ENCODE measurements at places on chromosomes 2 and 18. TPM values are rescaled to one million over a fixed set of nuclear protein-coding genes. Genes with fewer than 3 reads are reported as not detected.

DNA sequence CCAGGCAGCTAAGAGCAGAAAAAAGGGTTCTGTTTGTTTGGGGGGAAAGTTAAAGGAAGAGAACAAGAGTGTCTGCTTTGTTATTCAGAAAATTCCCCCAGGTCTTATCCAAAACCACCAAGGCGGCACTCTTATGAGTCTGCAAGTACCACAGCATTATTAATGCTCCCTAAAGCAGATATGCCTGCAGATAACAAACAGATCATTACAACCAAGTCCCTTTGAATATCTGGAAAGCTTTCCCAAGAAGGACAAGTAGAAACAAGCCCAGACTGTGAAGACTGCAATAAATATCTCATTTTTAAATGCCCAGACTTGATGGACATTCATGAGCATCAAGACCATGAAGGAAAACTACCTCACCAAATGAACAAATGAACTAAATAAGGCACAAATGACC is 278.6 kb upstream of the TMEFF2 start:
- no peaks in the 10 kb centered on the region for H3K27me3 ChIP-seq
- H3K27ac ChIP-seq, result no peak overlapping the region
- no peak overlapping the region for H3K4me3 ChIP-seq
- H3K36me3 ChIP-seq, result no peaks in the 10 kb centered on the region
- no peak for DNase-seq

- peak overlapping the region; percentile 88 for H3K27ac ChIP-seq
- peak overlapping the region; percentile 33 for H3K4me3 ChIP-seq
- no peaks in the 10 kb centered on the region for H3K27me3 ChIP-seq
- DNase-seq, result no peak
Measured at GRCh38 chr2:43178055-43178598, 48.3 kb downstream of the ZFP36L2 start.

- no peak overlapping the region for H3K4me3 ChIP-seq
- no peaks in the 10 kb centered on the region for H3K27me3 ChIP-seq
- no peak for DNase-seq
- no peaks in the 10 kb centered on the region for H3K36me3 ChIP-seq
- H3K4me1 ChIP-seq, result no peaks in the 10 kb centered on the region
Measured at GRCh38 chr2:202149155-202149762, 76.2 kb downstream of the KIAA2012 start.

GRCh38 chr2:150625303-150625702 is 137.8 kb upstream of the RND3 start:
- DNase-seq, result no peak
- no peaks in the 10 kb centered on the region for H3K27me3 ChIP-seq
- no peak overlapping the region for H3K27ac ChIP-seq
- no peaks in the 10 kb centered on the region for H3K36me3 ChIP-seq
- H3K4me3 ChIP-seq, result no peak overlapping the region

GRCh38 chr2:60676706-60677330 is 79.2 kb upstream of the PAPOLG start:
- no peaks in the 10 kb centered on the region for H3K36me3 ChIP-seq
- H3K27me3 ChIP-seq, result peaks cover 49% of the 10 kb centered on the region
- H3K4me1 ChIP-seq, result no peaks in the 10 kb centered on the region
- DNase-seq, result no peak

LOXL3 gene
- total RNA-seq, result 3.1 TPM

SLC8A1 gene
- total RNA-seq, result 13.5 TPM
